Dermis microvascular lymphatic vessel endothelial cell (primary cell): ENCODE measurements at places on chromosomes 3 and 15.
A peak's percentile ranks its signal among the peaks of the same experiment; 100 is the strongest.

GRCh38 chr3:60086811-60087210, 1037.0 kb upstream of the CFAP20DC start:
- DNase-seq = no peak

DNA sequence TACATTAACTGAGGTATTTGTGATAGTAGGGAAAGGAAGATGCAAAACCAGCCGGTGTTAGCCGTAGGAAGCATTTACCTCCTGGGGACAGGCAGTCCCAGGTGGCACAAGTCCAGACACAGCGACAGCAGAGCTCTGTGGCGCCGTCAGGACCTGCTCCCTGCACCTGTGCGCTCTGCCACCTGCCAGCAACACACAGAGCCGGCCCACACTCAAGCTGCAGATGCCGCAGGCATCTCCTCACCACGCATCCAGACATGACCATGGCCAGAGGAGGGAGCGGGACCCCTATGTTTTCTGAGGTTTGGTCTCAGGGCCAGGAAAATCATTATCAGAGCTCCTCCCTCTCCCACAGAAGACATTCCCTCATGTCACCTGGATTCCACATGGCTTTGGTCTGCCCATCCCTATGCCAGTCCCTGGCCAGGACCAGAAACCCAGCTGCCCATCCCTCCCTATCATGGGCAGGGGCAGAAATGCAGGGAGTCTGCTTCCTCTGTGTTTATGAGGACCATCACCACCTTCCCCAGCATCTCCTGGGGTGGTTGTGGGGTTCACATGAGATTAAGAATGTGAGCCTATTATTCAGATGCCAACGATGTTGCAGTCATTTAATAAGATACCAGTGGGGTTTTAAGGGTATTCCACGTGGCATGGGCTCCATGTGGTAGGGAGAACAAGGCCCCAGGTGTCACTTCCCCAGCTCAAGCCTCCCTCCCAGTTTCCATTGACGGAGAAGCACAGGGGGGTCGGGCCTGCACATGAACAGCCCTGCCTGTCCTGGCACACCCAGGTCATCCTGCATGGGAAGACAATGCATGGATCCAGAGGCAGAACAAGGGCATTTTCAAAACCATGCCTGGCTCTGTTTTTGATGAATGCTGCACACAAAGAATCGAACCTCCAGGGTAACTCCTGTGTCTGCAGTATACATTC, 251.1 kb downstream of the OCA2 start:
- no peak for DNase-seq

DNA sequence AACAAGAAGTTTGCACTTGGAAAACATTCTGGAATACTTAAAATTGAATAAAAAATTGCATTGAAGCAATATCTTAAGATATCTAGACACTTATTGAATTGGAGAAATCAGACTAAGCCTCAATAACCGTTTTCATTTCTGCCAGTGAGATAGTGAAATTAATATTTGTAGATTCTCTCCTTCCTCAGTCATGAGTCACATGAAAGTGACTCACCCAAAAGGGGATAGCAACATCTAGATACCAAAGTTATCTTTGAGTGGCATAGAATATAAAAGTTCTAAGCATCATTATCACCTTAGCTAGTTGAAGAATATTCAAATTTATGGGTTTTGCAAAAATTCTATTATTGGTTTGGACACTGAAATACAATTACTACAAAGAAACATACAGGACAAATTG, 614.8 kb upstream of the ZNF717 start:
- no peak for DNase-seq

GRCh38 chr15:101255051-101255395, 3.2 kb upstream of the CHSY1 start:
- DNase-seq = no peak

DNA sequence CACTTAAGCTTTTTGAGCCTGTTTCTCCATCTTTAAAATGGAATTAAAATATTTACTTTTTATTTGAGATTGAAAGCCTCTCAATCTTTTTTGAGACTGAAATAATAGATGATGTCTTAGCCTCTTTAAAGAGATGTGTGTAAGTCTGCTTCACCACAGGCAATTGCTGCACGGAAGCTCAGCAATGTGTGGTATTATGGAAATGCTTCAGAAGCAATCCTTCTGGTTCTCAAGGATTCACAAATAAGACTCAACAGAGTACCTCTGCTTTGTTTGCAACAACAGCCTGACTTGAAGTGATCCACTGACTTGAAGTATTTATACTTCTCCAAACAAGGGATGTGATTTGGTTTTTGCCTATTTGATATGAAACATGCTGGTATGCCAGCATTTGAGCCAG, 332.0 kb upstream of the RASGRP1 start:
- no peak for DNase-seq

DNA sequence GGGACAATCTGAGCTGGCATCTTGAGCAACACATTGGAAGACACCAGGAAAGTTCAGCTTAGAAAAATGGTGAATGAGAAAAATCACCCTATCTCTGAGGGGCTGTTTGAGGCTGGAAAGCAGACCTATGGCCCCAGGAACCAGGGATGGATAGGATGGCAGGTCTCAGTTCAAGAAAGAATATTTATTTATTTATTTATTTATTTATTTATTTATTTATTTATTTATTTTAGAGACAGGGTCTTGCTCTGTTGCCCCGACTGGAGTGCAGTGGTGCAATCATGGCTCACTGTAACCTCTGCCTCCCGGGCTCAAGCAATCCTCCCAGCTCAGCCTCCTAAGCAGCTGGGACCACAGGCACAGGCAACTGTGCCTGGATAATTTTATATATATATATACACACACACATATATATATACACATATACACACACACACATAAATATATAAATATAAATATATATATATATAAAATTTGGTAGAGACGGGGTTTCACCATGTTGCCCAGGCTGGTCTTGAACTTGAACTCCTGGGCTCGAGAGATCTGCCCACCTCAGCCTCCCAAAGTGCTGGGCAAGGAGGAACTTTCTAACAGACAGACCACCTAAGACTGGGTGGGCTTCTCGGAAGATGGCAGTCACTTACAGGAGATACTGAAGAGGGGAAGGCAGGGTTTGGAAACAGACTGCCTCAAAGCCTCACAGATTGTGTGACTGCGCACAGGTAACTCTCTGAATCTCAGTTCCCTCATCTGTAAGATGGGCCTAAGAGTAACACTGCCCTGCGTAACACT, 29.7 kb downstream of the CCDC13 start:
- no peak for DNase-seq

GRCh38 chr3:12138044-12138443, 20.7 kb downstream of the TIMP4 start:
- peak; percentile 29 for DNase-seq

- no peak for DNase-seq
Observed at GRCh38 chr3:127541320-127541719, 49.2 kb downstream of the TPRA1 start.

GRCh38 chr15:100335335-100335999, 6.3 kb downstream of the ADAMTS17 start:
- DNase-seq = no peak

DNA sequence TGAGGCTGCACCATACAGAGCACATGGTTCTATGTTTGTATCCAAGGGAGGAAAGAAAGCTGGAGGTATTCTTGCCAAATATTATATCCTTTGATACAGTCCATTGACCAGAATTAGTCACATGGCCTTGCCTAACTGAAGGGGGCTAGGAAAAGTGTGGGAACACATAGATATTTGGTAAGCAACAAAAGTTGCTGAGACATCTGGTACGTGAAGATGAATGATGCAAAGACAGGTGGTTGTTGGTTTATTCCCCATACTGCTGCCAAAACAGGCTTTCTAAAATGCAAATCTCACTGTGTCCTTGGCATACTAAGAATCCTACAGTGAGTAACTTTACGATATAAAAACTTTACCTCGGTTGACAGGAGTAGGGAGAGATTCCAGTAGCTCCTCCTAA, 162.2 kb downstream of the VGLL3 start:
- no peak for DNase-seq

DNA sequence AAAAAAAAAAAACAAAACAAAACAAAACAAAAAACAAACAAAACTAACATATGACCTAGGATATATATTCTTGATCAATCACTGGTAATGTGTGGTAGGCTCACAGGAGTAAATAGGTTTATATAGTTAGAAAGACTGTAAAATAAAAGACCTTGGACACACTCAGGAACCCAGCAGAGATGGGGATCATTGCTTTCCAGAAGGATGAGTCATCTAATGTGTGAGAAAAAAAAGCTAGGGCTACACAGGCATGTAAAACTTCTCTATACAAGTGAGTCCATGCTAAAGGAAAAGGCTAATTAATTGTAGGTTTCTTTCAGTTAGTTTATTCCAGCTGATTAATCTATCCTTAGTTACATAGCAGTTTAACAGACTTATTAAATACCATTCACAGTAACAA, 710.3 kb upstream of the ARPP21 start:
- no peak for DNase-seq
